ENCODE measurements at places on chromosomes 13 and 19. TPM values are rescaled to one million over a fixed set of nuclear protein-coding genes. Genes with fewer than 3 reads are reported as not detected.

Gene CGB5
- total RNA-seq: not detected

Gene NOVA2
- total RNA-seq: 8.8 TPM

Gene MAST1
- 11.8 TPM for total RNA-seq

Gene PROSER1
- 84.6 TPM for total RNA-seq

GRCh38 chr13:43401361-43401760 lies 378.0 kb downstream of the DNAJC15 start:
- H3K27me3 ChIP-seq: no peaks in the 10 kb centered on the region
- no peak for DNase-seq
- no peaks in the 10 kb centered on the region for H3K36me3 ChIP-seq
- H3K4me3 ChIP-seq: no peak overlapping the region
- H3K4me1 ChIP-seq: no peaks in the 10 kb centered on the region

DNA sequence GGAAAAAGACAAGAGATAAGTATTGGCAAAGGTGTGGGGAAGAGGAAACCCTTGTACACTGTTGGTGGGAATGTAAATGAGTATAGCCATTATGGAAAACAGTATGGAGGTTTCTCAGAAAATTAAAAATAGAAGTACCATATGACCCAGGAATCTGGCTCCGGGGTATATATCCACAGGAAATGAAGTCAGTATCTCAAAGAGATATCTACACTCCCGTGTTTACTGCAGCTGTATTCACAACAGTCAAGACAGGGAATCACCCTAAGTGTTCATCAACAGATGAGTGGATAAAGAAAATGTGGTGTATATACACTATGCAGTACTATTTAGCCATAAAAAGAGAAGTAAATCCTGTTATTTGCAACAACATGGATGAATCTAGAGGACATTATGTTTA lies 13.5 kb downstream of the KCTD12 start:
- H3K27ac ChIP-seq: no peak overlapping the region
- no peaks in the 10 kb centered on the region for H3K4me1 ChIP-seq
- DNase-seq: no peak
- H3K4me3 ChIP-seq: no peak overlapping the region
- no peaks in the 10 kb centered on the region for H3K36me3 ChIP-seq
- no peaks in the 10 kb centered on the region for H3K27me3 ChIP-seq

- 0 out of 2 replicates have a peak, but pooled peaks cover 3% of the 10 kb centered on the region for H3K4me1 ChIP-seq
- H3K4me3 ChIP-seq: peak overlapping the region; percentile 71
Measured at GRCh38 chr19:3274942-3275582, 50.6 kb downstream of the CELF5 start.

- no peak overlapping the region for H3K4me3 ChIP-seq
- no peaks in the 10 kb centered on the region for H3K27me3 ChIP-seq
- H3K36me3 ChIP-seq: peaks cover 7% of the 10 kb centered on the region
- no peak for DNase-seq
Measured at GRCh38 chr13:67763384-67763783, 533.2 kb upstream of the PCDH9 start.

- no peak within 1 kb of the TSS for H3K4me3 ChIP-seq
- no peaks in the 10 kb centered on the region for H3K4me1 ChIP-seq
- H3K27ac ChIP-seq: no peak within 1 kb of the TSS
- H3K36me3 ChIP-seq: no peaks in the 10 kb centered on the region
- peak; percentile 40 for DNase-seq
Measured at GRCh38 chr19:54473071-54473891, at the start of gene CDC42EP5. Gene CDC42EP5, minus strand, starts transcription at chr19:54473296. Its CDS starts 7,749 bp downstream, at chr19:54465547.

DNA sequence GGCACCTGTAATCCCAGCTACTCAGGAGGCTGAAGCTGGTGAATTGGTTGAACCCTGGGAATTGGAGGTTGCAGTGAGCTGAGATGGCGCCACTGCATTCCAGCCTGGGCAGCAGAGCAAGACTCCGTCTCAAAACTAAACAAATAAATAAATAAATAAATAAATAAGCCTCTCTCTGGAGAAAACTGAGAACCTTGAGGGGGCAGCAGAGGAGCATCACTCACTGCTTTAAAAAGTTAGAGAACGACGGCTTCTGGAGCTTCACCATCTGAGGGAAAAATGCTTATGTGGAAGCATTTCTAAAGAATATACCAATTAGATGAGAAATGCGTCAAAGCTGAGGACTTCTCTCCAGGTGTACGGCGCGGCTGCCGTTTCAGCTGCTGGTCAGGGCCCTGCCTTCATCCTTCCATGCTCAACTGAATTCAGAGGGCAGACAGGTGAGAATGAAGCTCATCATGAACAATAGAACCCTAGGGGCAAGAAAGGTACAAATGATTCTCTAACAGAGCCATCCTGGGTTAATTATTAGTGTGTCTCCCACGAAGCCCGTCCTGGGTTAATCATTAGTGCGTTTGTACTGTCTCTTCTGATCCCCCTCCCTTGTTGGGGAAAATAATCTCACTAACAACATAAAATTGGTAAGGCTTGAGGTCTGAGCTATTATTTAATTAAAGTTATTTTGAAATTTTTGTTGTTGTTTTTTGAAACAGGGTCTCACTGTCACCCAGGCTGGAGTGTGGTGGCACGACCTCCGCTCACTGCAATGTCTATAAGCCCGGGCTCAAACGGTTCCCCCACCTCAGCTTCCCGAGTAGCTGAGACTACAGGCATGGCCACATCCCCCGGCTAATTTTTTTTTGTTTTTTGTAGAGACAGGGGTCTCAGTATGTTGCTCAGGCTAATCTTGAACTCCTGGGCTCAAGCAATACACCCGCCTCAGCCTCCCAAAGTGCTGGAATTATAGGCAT lies 80.1 kb downstream of the IPO5 start:
- no peak for DNase-seq
- H3K27me3 ChIP-seq: no peaks in the 10 kb centered on the region
- no peaks in the 10 kb centered on the region for H3K36me3 ChIP-seq
- H3K4me3 ChIP-seq: no peak overlapping the region
- H3K27ac ChIP-seq: no peak overlapping the region
- H3K4me1 ChIP-seq: no peaks in the 10 kb centered on the region

DNA sequence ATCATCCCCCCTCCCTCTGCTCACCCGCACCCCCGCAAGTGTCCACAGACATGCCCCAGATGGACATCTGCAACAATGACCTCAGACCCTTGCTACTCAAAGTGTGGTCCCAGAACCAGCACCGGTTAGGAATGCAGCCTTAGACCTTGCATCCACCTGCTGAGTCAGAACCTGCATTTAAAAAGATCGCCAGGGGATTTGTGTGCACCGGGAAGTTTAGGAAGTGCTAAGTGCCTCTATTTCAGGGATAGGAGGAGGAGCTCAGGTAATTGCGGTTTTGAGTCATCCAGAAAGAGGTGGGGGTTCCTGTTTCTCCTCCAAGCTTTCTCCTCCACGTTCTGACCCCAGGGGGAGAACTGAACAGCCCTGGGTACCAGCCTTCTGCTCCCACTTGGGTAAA lies 46.2 kb downstream of the CACNA1A start:
- H3K4me1 ChIP-seq: peaks cover 3% of the 10 kb centered on the region
- peak; percentile 30 for DNase-seq

DNA sequence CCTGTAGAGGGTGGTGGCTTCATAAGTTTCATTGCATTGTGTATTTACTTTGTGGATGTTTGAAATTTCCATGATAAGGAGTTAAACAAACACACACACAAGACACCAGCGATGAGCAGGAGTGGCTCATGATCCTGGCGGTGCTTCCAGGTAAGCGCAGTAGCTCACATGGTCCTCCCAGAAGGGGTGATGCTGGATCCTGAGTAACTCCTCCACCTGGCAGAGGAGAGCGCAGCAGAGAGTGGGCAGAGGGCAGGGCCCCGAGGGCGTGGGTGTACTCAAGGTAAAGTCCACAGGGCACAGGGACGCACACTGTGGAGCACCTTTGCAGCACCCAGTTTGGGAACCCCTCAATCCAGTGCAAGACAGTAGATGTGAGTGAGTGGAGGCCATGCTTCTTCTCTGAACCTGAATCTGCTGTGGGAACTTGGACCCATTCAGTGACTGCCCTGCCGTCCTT lies 54.0 kb downstream of the RFX2 start:
- no peaks in the 10 kb centered on the region for H3K4me1 ChIP-seq
- H3K4me3 ChIP-seq: no peak overlapping the region
- H3K27ac ChIP-seq: no peak overlapping the region
- no peaks in the 10 kb centered on the region for H3K27me3 ChIP-seq
- no peak for DNase-seq

GRCh38 chr19:2015608-2015950 lies at the start of gene BTBD2:
Gene BTBD2, minus strand, starts transcription at chr19:2015714. Its CDS starts 11 bp downstream, at chr19:2015703.
- H3K27ac ChIP-seq: no peak within 1 kb of the TSS
- peak within 1 kb of the TSS; percentile 66 for H3K4me3 ChIP-seq
- DNase-seq: no peak
- H3K27me3 ChIP-seq: no peaks in the 10 kb centered on the region
- peaks cover 21% of the 10 kb centered on the region for H3K36me3 ChIP-seq

DNA sequence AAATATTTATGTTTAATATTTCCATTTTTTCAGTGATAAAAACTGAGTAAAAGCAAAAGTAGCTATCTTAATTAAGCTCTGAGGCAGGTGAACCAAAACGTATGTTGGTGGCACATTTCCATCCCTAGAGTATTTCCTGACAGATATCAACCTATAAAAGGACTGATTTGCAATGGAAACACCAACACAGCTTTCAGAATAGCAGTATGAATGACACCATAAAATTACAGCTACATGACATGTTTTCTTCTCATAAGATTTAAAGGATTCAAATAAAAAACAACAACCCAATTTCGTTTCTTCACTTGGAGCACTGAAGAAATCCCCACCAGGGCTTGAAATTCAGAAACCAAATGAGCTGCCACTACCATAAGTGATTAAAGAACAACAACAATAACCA lies 194.4 kb downstream of the RFC3 start:
- H3K27me3 ChIP-seq: no peaks in the 10 kb centered on the region
- H3K4me1 ChIP-seq: no peaks in the 10 kb centered on the region
- DNase-seq: no peak
- H3K36me3 ChIP-seq: no peaks in the 10 kb centered on the region
- H3K27ac ChIP-seq: no peak overlapping the region
- no peak overlapping the region for H3K4me3 ChIP-seq

GRCh38 chr13:110866491-110867170 lies 48.2 kb downstream of the ANKRD10 start:
- no peaks in the 10 kb centered on the region for H3K4me1 ChIP-seq
- no peak overlapping the region for H3K4me3 ChIP-seq
- no peaks in the 10 kb centered on the region for H3K36me3 ChIP-seq
- no peak for DNase-seq

DNA sequence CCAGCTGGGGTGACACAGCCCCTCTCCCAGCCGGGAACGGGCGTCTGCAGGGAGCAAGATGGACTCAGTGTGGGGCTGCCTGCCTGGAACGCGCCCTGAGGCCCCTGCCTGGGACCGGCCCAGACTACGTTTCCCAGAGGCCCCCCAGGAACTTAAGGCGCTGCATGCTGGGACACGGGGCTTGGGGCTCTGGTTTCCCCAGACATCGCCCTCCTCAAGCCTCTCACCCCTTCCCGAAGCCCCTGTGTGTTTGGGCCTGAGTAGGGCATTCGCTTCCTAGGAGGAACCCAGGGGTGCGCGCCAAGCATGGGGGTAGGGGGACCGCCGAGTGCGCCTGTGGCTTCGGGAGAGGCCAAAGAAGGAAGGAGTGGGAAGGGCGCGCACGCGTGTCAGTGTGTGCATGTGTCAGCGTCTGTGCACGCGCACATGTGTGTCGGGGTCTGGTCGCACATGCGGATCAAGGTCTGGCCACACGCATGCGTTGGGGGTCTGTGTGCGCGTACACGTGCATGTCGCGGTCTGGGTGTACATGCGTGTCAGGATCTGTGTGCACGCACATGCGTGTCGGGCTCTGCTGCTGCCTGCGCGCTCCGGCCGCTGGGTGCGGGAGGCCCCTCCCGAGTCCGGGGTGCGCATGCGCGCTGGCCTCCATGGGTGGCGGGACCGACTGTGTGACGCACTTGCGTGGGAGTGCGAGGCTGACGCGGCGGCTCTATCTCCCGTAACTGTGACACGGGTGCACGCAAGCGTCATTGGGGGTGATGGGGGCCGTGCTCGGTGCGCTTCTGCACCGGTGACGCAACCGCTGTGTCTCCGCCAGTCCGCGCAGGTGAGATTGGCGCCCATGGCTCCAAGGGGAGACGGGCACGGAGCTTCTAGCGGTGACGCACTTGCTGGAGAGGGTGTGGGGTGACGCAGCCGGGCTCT lies 16.2 kb downstream of the ZNF331 start:
- H3K4me1 ChIP-seq: peaks cover 3% of the 10 kb centered on the region
- H3K36me3 ChIP-seq: peaks cover 37% of the 10 kb centered on the region
- DNase-seq: no peak
- no peak overlapping the region for H3K27ac ChIP-seq
- no peak overlapping the region for H3K4me3 ChIP-seq

DNA sequence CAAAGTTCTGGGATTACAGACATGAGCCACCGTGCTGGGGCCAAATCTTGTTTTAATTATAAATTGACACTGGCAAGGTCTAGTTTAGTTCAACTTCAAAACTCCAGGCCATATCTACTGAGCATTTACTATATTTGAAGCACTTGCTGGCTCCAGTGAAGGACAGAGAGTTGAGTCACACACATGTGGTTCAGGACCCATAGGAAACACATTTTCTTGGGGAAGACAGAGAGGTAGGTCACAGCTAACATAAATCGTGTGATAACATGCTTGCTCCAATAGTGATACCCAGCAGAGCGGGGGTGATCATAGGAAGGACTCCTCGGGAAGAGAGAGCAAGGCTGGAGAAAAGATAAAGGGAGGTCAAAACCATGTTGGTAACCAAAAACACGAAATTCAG lies 170.6 kb upstream of the TSC22D1 start:
- no peak overlapping the region for H3K4me3 ChIP-seq
- H3K4me1 ChIP-seq: no peaks in the 10 kb centered on the region

- no peaks in the 10 kb centered on the region for H3K27me3 ChIP-seq
- H3K4me1 ChIP-seq: no peaks in the 10 kb centered on the region
- H3K27ac ChIP-seq: no peak overlapping the region
- DNase-seq: no peak
Measured at GRCh38 chr13:45258334-45258675, 57.5 kb upstream of the KCTD4 start.

- no peaks in the 10 kb centered on the region for H3K27me3 ChIP-seq
- DNase-seq: no peak
- peaks cover 25% of the 10 kb centered on the region for H3K36me3 ChIP-seq
- no peak overlapping the region for H3K4me3 ChIP-seq
Measured at GRCh38 chr13:54034047-54034446, 1005.4 kb downstream of the OLFM4 start.

GRCh38 chr13:66617786-66618185 lies 612.4 kb downstream of the PCDH9 start:
- H3K27ac ChIP-seq: no peak overlapping the region
- 0 out of 3 replicates have a peak, but pooled peaks cover 2% of the 10 kb centered on the region for H3K36me3 ChIP-seq
- no peaks in the 10 kb centered on the region for H3K27me3 ChIP-seq

DNA sequence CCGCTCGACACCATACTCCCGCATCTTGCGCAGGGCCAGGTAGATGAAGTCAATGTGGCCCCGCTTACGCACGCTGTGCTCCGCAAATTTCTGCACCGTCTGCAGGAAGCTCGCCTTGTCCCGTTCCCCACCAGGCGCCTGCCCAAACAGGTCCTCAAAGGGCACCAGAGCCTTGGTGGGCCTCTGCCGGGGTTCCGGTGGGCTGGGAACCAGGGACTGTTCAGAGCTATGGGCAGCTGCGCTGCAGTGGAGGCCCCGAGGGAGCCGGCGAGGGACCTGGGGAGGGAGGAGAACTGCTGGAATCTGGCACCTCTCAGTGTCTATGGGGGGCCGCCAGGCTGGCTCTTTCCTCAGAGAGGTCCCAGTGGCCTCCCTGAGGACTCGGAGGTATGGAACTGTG lies 8.3 kb upstream of the ZNF653 start:
- no peak overlapping the region for H3K27ac ChIP-seq
- H3K27me3 ChIP-seq: no peaks in the 10 kb centered on the region
- no peak overlapping the region for H3K4me3 ChIP-seq

- no peaks in the 10 kb centered on the region for H3K4me1 ChIP-seq
- no peak overlapping the region for H3K27ac ChIP-seq
- DNase-seq: no peak
Measured at GRCh38 chr13:47592256-47592655, 408.8 kb downstream of the SUCLA2 start.

GRCh38 chr13:48656608-48657007 lies 2.9 kb downstream of the CYSLTR2 start:
- DNase-seq: no peak
- H3K27ac ChIP-seq: no peak overlapping the region
- no peak overlapping the region for H3K4me3 ChIP-seq
- H3K4me1 ChIP-seq: no peaks in the 10 kb centered on the region
- no peaks in the 10 kb centered on the region for H3K27me3 ChIP-seq

Measured in H9 (cell line).